ENCODE measurements at places on chromosomes 2 and 18. TPM values are rescaled to one million over a fixed set of nuclear protein-coding genes. Genes with fewer than 3 reads are reported as not detected.

The ICOS gene
- 1.2 TPM for total RNA-seq

DNA sequence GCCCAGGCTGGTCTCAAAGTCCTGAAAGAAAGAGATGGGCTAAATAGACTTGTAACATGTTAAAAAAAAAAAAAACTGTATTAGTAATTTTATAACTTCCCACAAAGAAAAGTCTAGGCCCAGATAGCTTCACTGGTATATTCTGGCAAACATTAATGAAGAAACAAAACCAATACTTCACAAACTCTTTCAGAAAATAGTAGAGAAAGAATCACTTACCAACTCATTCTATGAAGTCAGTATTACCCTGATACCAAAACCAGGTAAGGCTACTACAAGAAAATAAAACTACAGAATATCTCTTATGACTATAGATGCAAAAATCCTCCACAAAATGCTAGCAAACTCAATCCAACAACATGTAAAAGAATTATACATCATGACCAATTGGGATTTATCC, 59.9 kb upstream of the ODC1 start:
- DNase-seq, result no peak

GRCh38 chr2:235803028-235803427, 309.2 kb downstream of the AGAP1 start:
- DNase-seq, result no peak

The ATF2 gene
- total RNA-seq, result 54.5 TPM

DNA sequence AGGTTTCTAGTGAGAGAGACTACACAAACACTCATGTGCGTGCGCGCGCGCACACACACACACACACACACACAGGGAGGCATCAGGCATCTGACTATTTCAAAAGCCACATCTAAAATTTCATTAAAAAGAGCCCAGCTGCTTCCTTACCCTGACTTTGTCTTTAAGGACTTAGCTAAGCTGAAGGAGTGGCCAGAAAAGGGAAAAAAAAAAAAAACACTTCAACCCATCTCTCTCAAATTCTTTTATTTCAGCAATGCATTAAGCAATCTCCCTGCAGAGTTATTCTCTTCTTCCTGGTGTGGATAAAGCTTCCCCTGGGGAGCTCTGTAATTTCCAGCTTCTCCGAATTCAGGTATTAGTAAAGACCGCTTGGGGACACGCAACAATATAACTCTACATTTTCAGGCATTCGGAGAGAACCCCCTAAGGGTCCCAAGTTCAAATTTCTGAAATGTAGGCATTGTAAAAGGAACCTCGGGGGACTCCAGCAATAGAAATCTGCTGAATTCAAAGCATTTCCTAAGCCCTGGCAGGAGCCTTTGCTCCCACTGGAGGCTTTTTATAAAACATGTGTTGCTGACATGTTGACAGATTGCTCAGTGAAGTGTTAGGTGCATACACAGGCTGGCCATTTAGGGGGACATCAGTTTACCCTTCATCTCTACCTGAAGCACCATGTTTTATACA, 67.0 kb downstream of the ZNF521 start:
- no peak for DNase-seq

DNA sequence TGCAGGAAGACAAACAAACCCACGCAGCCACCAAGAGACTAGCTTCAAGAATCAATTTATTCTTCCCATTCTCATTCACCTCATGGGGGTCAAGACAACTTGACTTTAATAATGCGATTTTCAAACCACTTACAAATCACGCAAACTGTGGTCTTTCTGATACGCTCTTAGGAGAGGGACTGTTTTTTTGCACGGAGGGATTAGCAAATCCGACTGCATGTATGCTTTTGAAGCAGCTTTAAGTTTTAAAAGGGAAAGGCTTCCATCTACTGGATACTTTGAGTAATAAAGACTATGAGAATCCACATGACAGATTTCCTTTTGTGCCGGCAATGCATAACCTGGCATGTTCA, 322.9 kb upstream of the KCNJ3 start:
- no peak for DNase-seq

DNA sequence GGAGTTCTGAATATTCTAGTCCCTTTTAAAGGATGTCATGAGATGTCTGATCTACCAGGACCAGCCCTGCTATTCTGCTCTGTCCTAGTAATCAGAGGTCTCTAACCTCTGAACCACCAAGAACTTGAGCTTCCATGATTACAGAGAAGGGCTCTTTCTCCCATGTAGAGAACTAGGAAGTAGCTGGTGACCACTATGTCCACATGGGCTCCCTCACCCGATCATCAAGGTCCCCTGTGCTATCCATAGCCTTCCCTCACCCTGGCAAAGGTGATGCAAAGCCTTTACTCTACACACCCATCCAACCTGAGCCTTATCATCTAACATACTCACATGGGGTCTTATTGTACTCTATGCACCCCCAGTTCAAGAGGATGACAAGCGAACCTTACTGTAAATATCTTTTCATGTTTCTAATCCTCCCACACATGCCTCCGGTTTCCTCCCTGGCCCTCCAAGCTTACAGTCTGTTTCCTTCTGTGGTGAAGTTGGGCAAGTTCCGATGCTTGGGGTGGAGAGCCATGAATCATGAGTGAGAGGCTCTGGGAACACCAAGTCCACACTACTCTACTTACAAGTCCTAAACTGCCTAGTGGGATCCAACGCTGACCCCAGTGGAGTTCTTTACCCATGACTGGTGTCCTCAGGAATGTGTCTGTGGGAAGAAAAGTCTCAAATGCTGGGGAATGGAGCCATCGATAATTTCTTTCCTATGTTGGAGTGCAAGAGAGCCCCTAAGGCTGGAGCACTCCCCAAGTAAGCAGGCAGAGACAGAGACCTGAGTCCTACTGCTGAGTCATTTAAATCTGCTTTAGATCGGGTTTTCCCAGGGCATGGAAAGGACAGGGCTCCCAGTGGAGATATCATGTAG, 73.3 kb upstream of the KLF7 start:
- no peak for DNase-seq

The SERPINB3 gene
- total RNA-seq, result not detected

- DNase-seq, result no peak
Observed at GRCh38 chr18:62987055-62987830, 271.9 kb downstream of the PHLPP1 start.

The MYL1 gene
- total RNA-seq, result not detected

DNA sequence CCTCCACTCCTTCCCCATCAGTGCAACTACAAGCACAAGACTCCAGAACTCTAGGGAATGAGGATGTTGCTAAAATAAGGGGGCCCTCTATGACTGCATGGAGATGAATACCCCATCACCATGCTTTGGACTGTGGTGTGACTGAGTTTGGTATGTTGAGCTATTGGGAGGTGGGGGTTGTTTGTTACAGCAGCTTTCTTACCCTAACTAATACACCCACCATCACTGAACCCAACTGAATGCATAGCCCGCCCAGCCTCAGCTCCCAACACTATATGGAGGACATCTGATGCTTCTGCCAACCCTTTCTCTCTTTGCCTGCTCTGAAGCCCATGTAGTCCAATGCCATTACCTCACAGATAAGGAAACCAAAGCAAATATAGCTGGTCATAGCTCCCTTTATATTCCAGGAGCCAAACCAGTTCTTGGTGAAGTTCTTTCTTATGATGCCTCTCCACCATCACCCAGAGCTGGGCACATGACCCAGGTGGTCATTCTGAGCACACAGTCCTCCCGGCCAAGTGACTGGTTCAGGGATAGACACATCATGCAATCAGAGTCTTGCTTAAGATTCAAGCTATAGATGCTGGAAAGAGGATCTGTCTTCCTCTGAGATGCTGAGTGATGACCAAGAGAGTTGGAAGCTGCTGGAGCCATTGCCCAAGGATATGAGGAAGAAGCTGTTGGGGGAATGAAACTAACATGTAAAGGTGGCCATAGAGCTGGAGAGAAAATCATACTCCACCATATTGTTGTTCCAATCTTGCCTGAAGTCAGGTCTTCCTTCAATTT, 155.6 kb upstream of the HAAO start:
- no peak for DNase-seq

GRCh38 chr2:118145806-118146205, 57.5 kb downstream of the INSIG2 start:
- no peak for DNase-seq

GRCh38 chr2:171670655-171671054, 16.6 kb upstream of the DYNC1I2 start:
- no peak for DNase-seq

DNA sequence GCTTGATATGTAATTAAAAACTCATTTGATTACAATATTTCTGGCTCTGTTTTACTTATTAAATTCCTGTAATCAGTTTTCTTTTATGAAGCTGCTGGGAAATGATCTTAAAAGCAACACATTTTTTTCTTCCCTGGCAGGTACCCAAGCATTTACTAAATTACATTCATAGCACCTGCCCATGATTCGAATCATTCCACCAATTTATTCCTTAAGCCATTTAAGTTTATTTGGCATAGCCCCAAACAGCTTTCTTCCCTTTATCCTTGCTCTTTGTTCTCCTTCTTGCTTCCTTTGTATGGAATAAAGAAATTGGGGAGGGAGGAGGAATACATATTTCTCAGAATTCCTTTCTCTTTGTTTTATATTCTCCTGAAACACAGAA, 241.3 kb downstream of the AGPS start:
- DNase-seq, result no peak

The PID1 gene
- total RNA-seq, result 64.4 TPM

DNA sequence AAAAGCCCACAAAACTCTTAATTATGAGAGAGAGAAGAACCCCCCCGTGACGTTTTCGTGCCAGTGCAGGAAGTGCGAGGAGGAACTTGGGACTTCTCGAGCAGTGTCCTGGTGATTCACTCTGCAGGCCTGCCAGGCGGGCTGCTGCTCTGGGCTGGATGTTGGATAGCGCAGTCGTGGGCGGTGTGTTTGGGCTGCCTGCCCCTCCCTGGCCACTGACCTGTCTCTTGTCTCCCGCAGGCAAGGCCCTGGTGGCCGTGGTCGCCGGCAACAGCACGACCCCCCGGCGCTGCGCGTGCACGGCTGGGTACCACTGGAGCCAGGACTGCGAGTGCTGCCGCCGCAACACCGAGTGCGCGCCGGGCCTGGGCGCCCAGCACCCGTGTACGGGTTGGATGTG, 29.0 kb downstream of the TNFRSF11A start:
- DNase-seq, result no peak

The CTAGE1 gene
- not detected for total RNA-seq

The KCNS3 gene
- total RNA-seq, result 76.7 TPM

DNA sequence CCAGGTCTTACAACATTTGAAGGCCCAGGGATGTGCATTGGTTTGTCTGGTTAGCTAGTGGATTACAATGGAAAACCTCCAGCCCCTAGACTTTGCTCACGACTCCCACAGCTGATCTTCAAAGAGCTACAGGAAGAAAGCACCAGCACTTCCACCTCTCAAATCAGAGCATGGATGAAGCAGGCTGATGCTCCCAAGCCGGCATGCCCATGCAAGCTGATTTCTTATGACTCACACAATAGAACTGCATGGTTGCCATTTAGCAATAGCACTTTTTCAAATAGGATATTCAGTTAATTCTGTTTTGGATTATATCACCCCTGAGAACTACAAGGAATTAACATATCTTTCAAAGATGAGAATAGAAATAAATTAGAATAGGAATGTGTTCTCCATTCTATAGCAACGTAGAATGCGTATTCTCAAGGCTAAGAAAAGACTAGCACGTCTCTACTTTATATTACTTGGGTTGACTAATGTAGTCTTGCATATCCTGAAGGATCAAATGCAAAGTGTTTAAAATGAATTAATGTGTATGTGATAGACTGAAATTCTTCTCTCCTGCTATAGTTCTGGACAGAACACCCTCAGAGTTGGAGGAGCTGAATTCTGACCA, 292.4 kb downstream of the TRIB2 start:
- DNase-seq, result no peak

The CRYBA2 gene
- 14.2 TPM for total RNA-seq

DNA sequence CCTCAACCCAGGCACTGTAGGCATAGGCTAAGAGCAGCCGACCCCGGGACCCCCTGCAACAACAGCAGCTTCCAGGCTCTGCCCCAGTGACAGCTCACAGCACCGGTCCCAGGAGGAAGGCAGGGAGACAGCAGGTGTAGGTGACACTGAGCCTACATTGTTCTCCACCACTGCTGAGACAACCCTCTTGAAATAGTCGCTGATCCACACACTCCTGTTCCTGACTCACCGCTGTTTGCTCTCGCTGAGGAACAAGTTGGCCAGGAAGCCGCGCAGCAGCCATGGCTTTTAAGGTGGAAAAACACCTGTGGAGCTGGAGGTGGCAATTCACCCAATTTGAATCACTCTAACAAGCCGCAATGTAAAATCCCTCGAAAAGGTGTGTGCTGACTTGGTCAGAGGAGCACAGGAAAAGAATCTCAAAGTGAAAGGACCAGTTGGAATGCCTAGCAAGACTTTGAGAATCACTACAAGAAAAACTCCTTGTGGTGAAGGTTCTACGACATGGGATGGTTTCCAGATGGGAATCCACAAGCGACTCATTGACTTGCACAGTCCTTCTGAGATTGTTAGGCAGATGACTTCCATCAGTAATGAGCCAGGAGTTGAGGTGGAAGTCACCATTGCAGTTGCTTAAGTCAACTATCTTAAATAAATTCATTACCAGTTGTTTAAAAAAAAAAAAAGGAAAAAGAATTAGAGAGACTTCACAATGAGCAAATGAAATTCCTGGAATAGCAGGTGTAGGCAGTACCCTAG, 167.5 kb downstream of the ARL4C start:
- no peak for DNase-seq

DNA sequence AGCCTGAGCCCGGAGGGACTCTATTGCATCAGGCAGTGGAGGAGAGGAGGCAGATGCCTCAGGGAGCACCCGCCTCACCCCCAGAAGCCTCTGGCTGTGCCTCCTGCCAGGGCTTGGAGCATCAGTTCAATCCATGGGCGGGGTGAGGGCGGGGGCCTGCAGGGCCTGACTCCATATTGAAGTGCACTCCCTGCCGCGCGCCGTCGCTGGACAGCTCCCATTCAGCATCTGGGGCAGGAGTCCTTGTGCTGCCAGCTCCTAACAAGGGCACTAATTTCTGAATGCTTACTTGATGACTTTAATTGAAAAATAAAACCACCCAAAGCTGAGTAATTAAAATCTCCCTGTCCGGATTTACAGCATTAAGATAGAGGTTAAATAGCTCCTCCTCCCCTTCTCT, 23.8 kb downstream of the C1QL2 start:
- no peak for DNase-seq

- DNase-seq, result no peak
Observed at GRCh38 chr2:100039291-100039980, 103.0 kb downstream of the AFF3 start.

The GRHL1 gene
- total RNA-seq, result 1.5 TPM

- no peak for DNase-seq
Observed at GRCh38 chr2:37117566-37117965, 33.2 kb downstream of the GPATCH11 start.

GRCh38 chr2:161173541-161174194, 13.4 kb downstream of the TANK start:
- DNase-seq, result no peak

GRCh38 chr2:38509314-38509946, 93.3 kb downstream of the HNRNPLL start:
- DNase-seq, result no peak

The THSD7B gene
- total RNA-seq, result 0.83 TPM

The TTC27 gene
- total RNA-seq, result 12.4 TPM
